ENCODE measurements at places on chromosomes 3 and 15. TPM values are rescaled to one million over a fixed set of nuclear protein-coding genes. Genes with fewer than 3 reads are reported as not detected.
A peak's percentile ranks its signal among the peaks of the same experiment; 100 is the strongest.

DNA sequence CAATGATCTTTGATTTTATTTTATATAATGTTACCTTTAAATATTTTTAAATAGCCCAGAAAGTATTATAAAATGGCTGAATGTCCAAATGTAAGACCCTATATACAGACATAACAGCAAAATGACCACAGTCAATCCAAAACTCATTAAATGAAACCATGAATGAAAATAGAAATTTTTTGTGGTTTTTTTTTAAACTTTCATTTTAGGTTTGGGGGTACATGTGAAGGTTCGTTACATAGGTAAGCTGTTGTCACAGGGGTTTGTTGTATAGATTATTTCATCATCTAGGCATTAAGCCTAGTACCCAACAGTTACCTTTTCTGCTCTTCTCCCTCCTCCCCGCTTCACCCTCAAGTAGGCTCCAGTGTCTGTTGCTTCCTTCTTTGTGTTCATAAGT, 108.8 kb downstream of the FAIM start:
- H3K36me3 ChIP-seq, result peaks cover 7% of the 10 kb centered on the region
- H3K27ac ChIP-seq, result no peak overlapping the region
- H3K27me3 ChIP-seq, result no peaks in the 10 kb centered on the region
- H3K4me1 ChIP-seq, result no peaks in the 10 kb centered on the region

- H3K4me3 ChIP-seq, result no peak overlapping the region
- no peaks in the 10 kb centered on the region for H3K36me3 ChIP-seq
- DNase-seq, result no peak
- H3K27me3 ChIP-seq, result no peaks in the 10 kb centered on the region
- H3K27ac ChIP-seq, result no peak overlapping the region
Measured at GRCh38 chr15:51938286-51938685, 33.3 kb downstream of the LEO1 start.

DNA sequence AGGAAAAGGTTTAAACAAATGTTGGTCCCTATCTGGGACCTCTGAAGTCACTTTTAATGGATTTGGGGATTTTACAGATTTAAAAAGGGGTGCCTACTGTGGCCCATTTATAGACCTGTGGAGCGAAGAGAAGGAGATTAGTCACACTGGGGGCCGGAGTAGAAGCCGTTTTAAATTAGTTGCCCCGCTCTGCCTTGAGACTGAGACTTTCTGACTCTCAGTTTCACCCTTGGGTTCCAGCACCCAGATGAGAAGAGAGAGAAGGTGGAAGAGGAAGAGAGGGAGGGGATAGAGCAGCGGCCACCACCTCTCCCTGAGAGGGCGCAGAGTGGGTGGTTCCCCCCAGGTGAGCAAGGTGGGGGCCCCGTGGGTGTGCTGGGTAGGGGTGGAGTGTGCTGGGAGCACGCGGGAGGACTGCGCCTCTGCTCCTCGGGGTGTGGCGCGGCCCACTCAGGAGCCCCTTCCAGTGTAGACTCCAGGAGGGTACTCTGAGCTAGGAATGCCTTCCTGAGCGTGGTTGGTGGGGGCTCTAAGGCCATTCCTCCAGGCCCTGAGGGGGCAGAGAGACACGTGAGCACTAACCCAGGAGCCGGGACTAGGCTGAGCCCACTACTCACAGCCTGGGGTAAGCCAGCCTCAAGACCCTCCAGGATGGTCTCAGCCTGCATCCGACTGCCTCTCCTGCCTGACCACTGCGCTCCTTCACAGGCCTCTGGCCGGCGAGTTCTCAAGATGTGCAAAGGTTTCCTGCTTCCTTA, 32.6 kb upstream of the RAB6B start:
- H3K27ac ChIP-seq, result no peak overlapping the region
- peaks cover 11% of the 10 kb centered on the region for H3K4me1 ChIP-seq
- no peak overlapping the region for H3K4me3 ChIP-seq
- DNase-seq, result no peak
- no peaks in the 10 kb centered on the region for H3K27me3 ChIP-seq

GRCh38 chr3:40019376-40019775, 210.0 kb downstream of the MYRIP start:
- no peak overlapping the region for H3K4me3 ChIP-seq
- H3K36me3 ChIP-seq, result no peaks in the 10 kb centered on the region
- DNase-seq, result no peak
- no peak overlapping the region for H3K27ac ChIP-seq
- H3K27me3 ChIP-seq, result no peaks in the 10 kb centered on the region

DNA sequence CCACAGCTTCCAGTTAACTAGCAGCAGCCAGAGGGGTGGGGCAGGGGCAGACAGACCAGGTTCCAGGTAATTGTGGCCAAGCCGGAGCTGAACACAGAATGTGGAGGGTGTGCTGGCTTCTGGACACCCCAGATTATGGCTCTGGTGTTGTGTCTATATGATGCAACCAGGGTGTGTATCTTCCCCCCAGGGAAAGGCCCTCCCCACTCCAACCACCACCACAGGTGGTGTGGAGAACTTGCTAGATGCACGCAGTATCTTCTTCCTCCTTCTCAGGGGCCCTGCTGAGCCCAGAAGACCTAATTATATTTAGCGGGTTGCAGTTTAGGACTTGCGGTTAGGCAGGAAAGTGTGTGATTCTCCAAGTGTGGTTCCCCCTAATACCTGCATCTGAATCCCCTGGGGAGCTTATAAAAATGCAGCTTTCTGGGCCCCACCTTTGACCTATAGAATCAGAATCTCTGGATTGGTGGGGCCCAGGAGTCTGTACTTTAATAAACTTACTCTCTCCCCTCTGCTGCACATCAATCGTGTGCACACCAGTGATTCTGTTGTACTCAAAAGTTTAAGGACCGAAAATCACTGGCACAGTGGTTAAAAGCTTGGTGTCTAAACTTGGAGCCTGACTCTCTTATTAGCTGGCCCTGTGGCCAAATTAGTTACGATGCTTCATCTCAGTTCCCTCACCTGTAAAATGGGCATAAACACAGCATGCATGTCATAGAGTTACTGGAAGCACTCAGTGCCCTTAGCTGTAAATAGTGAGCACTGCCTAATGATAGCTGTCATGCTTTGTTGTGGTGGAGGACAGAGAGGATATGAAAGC, 379.1 kb upstream of the PROK2 start:
- no peak overlapping the region for H3K27ac ChIP-seq
- no peak overlapping the region for H3K4me3 ChIP-seq
- H3K27me3 ChIP-seq, result no peaks in the 10 kb centered on the region
- no peaks in the 10 kb centered on the region for H3K36me3 ChIP-seq

ACKR4 gene
- total RNA-seq, result 0.54 TPM

DNA sequence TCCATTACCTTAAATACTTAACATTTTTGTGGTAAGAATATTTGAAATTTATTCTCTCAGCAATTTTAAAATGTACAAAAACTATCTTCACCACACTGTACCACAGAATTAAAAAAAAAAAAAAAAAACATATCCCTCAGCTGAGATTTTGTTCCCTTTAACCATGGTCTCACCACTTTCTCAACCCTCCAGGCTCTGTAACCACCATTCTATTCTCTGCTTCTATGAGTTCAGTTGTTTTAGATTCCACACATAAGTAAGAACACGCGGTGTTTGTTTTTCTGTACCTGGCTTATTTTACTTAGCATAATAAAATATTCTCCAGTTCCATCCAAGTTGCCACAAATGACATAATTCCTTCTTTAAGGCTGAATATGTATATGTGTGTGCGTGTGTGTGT, 41.5 kb downstream of the CSNK1G1 start:
- peaks cover 16% of the 10 kb centered on the region for H3K4me1 ChIP-seq
- H3K36me3 ChIP-seq, result no peaks in the 10 kb centered on the region
- H3K27me3 ChIP-seq, result no peaks in the 10 kb centered on the region
- DNase-seq, result no peak
- H3K27ac ChIP-seq, result peak overlapping the region; percentile 29
- no peak overlapping the region for H3K4me3 ChIP-seq

BNC1 gene
- total RNA-seq, result 0.28 TPM

DCLK3 gene
- 0.36 TPM for total RNA-seq

FBXO40 gene
- not detected for total RNA-seq

MFSD1 gene
- total RNA-seq, result 58.5 TPM

GRCh38 chr15:64596701-64597476, 136.5 kb downstream of the ZNF609 start:
- H3K4me1 ChIP-seq, result no peaks in the 10 kb centered on the region
- H3K36me3 ChIP-seq, result no peaks in the 10 kb centered on the region
- H3K4me3 ChIP-seq, result no peak overlapping the region
- H3K27ac ChIP-seq, result peak overlapping the region; percentile 24
- H3K27me3 ChIP-seq, result no peaks in the 10 kb centered on the region

- no peak overlapping the region for H3K27ac ChIP-seq
- no peaks in the 10 kb centered on the region for H3K4me1 ChIP-seq
- no peak for DNase-seq
- no peak overlapping the region for H3K4me3 ChIP-seq
- H3K36me3 ChIP-seq, result no peaks in the 10 kb centered on the region
Measured at GRCh38 chr3:78048698-78049097, 1008.8 kb downstream of the ROBO2 start.

SLC2A2 gene
- not detected for total RNA-seq

DNA sequence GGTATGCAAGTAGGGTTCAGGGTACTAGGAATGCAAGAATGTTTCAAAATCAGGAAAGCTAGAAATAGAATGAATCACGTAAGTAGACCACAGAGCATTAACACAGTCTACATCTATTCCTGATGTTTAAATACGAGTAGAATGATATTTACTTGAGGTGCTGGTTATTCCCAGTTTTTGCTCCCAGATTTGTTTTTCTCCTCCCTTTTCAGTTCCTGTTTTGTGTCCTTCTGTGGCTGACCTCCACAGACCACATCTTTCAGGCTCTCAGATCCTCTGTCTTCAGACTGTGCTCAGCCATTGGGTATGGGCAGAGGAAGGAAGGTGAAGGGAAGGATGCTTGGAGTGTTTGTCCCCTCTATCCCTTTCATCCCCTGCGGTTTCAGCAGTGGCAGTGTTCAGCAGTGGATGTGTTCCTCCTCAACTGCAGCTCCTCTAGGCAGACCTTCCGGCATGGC, 276.6 kb downstream of the ZNF621 start:
- H3K4me3 ChIP-seq, result no peak overlapping the region
- no peak for DNase-seq
- H3K4me1 ChIP-seq, result no peaks in the 10 kb centered on the region
- no peaks in the 10 kb centered on the region for H3K27me3 ChIP-seq
- H3K36me3 ChIP-seq, result no peaks in the 10 kb centered on the region

DNA sequence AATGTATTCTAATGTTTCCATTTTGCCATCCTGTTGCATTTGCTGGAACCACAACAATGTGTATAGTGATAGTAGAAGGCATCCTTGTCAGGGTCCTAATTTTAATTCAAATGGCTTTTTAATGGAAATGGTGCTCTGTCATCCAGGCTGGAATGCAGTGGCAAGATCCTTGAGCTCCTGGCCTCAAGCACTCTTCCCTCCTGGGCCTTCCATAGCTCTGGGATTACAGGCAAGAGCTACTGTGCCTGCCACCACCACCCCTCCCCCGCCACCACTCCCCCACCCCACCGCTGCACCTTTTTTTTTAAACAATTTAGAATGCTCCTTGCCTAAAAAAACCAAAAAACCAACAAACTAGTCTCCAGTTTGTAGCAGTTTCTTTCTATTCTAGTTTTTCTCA, 15.2 kb upstream of the IQCF6 start:
- no peaks in the 10 kb centered on the region for H3K4me1 ChIP-seq
- no peak overlapping the region for H3K27ac ChIP-seq
- no peak for DNase-seq
- no peaks in the 10 kb centered on the region for H3K36me3 ChIP-seq
- no peaks in the 10 kb centered on the region for H3K27me3 ChIP-seq
- no peak overlapping the region for H3K4me3 ChIP-seq

DNA sequence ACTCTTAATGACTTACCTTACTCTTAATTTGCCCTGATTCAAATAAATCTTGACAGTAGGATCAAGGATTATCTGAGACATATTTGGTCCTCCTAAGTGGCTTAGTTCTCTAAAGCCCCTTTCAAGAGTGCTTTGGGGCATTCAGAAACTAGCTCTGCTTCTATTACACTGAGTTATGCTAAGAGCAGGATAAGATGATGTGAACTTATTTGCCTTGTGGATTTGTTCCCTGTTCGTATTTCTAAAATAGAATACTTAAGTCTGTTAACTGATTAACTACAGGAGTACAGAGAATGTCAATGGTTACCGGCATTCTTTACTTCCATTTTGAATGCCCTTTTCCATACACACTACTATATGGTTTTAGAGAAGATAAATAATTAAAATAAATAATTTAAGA, 14.8 kb upstream of the FRMD4B start:
- DNase-seq, result no peak
- no peaks in the 10 kb centered on the region for H3K27me3 ChIP-seq
- no peaks in the 10 kb centered on the region for H3K4me1 ChIP-seq
- no peaks in the 10 kb centered on the region for H3K36me3 ChIP-seq

DNA sequence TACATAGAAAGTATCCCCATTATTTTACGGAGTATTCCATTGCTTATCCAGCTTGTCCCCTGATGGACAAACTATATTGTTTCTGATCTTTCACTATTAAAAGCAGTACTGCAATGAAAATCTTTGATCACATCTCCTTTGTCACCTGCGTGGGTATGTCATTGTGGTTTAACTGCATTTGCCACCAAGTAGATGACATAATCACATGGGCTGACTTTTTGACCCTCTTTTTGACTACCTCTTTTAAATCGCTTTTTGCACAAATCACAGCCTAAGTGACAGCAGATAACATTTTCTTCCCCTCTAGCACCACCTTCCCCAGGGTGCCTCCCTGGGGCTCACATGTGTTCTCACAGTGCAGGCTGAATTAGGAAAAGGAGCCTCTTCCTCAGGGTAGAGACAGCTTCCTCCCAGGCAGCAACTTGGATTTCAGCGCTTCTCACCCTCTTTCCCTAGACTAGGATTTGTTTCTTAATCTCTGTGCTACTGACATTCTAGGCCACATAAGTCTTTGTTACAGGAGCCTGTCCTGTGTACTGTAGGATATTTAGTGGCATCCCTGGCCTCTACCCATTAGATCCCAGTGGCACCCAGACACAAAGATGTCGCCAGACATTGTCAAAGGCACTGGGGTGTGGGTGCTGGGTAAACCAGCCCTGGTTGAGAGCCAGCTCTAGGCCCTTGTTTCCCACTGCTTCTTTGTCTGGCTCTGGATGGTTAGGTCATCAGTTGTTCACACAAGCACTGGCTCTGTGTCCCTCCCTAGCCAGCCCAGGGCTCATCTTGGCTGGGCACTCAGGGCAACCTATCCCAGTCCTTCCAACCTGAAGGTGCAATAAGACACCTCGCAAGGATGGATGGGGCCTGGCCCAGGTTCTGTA, 1.3 kb upstream of the RBP1 start:
- no peak overlapping the region for H3K27ac ChIP-seq
- H3K4me1 ChIP-seq, result peaks cover 31% of the 10 kb centered on the region
- no peaks in the 10 kb centered on the region for H3K36me3 ChIP-seq
- peak overlapping the region; percentile 55 for H3K4me3 ChIP-seq
- no peaks in the 10 kb centered on the region for H3K27me3 ChIP-seq

DNA sequence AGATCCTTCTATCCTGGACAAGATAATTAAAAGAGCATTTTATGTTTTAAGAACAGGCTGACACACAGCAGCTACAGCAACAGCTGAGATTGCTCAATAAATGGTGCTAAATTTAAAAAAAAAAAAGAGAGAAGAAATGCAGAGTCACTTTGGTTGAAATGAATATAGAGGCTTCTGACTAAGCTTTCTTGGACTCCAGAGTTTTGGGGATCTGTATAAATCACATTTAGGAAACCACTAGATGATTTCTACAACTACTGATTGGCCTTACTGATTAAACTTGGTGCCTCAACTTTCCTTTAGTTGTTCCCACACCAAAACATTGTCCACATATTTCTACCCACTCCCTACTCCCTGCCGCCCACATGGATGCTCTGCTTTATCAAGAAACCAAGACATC, 132.9 kb upstream of the ZBTB20 start:
- H3K27me3 ChIP-seq, result no peaks in the 10 kb centered on the region
- H3K27ac ChIP-seq, result no peak overlapping the region
- no peak for DNase-seq
- no peak overlapping the region for H3K4me3 ChIP-seq
- no peaks in the 10 kb centered on the region for H3K4me1 ChIP-seq

GRCh38 chr3:186221760-186222378, 113.0 kb upstream of the ETV5 start:
- no peaks in the 10 kb centered on the region for H3K4me1 ChIP-seq
- no peaks in the 10 kb centered on the region for H3K36me3 ChIP-seq
- H3K27me3 ChIP-seq, result no peaks in the 10 kb centered on the region
- DNase-seq, result no peak

SPINK8 gene
- total RNA-seq, result not detected
